Activated CD4-positive, alpha-beta T cell treated with anti-CD3 and anti-CD28 coated beads for 4 hours (primary cell): ENCODE measurements at places on chromosomes 1 and 21.

- DNase-seq: no peak
Observed at GRCh38 chr1:111139324-111139955, 453 bp downstream of the DRAM2 start.

DNA sequence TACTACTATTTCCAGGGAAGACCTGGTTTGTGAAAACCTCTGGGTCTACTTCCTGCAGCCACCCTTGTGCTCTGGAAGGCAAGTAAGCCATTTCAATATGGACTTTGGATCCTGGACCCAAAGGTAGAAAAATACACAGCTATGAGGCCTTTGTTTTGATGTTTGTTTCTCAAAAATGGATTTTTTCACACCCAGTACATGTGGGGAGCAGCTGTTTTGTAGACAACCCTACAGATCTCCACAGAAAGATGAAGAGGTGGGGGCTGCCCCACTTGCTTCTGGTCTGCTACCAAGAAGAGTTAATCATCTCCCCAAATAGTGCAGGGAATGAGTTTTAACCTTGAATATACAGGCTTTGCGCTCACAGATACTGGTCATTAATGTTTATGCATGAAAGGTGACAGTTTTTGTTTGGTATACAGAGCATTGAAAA is 29.2 kb downstream of the ZNF281 start:
- DNase-seq: no peak

- DNase-seq: no peak
Observed at GRCh38 chr1:189644970-189645369, 832.7 kb downstream of the BRINP3 start.

- DNase-seq: no peak
Observed at GRCh38 chr21:37253991-37254390, 13.1 kb downstream of the VPS26C start.

- no peak for DNase-seq
Observed at GRCh38 chr1:198809247-198809646, 170.4 kb downstream of the PTPRC start.

- no peak for DNase-seq
Observed at GRCh38 chr1:180221462-180221861, 8.6 kb upstream of the LHX4 start.

DNA sequence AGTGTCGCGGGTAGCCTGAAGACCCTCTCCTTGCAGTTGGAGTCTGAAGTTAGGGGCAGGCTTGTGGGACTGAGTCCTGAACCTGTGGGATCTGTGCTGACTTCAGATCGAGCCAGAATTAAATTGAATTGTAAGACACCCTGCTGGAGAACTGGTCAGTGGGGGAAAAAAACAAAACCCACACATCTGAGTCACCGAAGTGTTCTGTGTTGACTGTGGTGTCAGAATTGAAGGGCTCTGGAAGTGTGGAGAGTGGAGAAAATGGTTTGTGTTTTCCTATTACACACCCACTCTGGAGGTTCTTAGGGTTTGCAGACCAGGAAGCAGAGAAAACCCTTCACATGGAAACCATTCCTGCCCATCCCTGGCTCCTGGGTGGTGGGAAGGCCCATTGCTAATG is 209.5 kb upstream of the GALNT2 start:
- no peak for DNase-seq

GRCh38 chr1:183143576-183144315 is 42.3 kb upstream of the LAMC2 start:
- DNase-seq: no peak

- no peak for DNase-seq
Observed at GRCh38 chr1:116176306-116176789, 65.1 kb downstream of the MAB21L3 start.

GRCh38 chr1:178774263-178774662 is 49.2 kb downstream of the RALGPS2 start:
- DNase-seq: no peak

DNA sequence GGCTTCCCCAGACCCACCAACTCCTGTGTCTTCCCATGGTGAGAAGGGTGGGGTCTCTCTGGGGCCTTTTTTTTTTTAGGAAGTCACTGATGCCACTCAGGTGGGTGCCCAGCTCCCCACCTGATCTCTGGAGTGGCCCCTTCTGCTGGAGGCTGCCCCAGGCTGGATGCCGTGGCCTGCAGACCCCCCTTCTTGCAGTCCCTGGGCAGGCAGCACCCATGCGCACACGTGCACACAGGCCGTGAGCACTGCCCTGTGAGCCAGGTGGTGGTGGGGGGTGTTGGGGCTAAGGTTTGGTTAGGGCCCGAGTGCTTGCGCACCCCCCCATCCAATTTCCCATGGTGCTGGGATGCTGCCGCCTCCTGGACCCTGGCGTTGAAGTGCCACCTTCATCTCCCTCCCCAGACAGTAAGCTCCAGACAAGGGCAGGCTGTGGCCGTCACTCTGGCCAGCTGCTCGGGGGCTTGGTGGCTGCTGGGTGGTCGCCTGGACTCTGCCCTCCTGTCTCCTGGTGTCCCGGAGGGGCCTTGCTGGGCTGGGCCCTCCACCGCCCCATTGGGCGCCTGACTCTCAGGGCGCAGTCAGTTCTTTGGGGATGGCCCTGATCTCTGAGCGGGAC is 50.6 kb downstream of the SKI start:
- no peak for DNase-seq

DNA sequence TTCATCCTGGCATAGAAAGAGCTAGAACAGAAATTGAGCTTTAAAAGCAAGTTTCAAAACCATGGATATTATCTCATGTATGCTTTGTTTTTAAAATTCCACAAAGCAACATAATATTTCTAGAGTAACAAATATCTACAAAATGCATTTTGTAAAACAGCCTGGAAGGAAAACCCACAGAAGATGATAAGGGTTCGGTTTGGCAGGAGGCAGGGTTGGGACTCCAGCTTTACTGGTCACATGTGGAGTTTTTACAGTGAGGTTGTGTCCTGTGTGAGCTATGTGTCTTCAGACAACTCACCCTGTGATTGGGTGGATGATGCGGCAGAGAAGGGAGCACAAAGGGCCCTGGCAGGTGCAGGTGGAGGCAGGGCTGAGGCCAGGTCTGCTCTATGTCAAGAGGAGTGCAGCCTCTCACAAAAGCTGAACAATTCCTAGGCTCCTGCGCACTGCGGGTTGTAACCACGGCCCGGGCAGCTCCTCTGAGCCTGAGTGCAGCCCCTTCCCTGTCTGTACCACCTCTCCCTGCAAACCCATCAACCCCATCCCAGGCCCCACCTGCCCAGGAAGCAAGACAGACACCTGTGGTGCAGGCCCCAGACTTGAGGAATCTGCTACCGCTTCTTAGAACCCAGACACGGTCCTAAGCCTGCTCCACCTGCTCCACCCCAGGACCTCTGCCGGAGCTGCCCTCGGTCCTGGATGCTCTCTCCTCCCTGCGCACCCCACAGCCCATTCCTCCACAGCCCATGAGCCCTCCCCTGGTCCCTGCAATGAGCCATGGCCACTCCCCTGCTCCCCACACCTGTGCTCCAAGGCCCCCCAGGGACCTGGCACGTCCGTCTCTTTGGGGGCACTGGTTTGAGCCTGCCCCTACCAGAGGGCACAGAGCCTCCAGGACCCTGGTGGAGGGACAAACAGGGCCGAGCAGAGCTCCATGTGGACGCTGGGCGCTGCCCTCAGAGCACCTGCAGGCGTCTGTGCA is 2.8 kb upstream of the COL18A1 start:
- DNase-seq: no peak

GRCh38 chr1:199178646-199179045 is 539.8 kb downstream of the PTPRC start:
- DNase-seq: no peak

GRCh38 chr1:102872526-102872925 is 235.8 kb downstream of the COL11A1 start:
- DNase-seq: no peak

- no peak for DNase-seq
Observed at GRCh38 chr1:32769524-32770220, 47.5 kb downstream of the YARS1 start.
